Activated CD4-positive, alpha-beta T cell treated with anti-CD3 and anti-CD28 coated beads, Interleukin-2, amount 50 U/mL, for 48 hours (primary cell): ENCODE measurements at places on chromosomes 16 and 17.
A peak's percentile ranks its signal among the peaks of the same experiment; 100 is the strongest.

DNA sequence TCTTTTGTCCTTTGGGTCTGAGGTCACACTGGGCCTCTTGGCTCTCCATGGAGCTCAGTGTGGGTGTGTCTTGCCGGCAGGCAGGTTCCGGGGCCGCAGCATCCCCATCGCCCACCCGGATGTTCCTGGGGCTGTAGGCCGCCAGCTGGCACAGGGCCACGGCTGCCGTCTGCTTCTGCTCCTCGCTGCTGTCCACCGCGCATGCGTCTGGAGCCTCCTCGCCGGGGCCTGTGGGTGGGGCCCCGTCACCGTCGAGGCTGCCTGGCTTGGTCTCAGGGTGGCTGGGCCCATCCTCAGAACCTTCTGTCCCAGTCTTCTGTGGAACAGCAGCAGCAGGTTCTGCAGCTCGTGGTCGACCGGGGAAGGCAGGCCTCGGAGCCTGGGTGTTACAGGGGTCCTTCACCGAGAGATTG lies 9.6 kb downstream of the ZNF750 start:
- no peak for DNase-seq

DNA sequence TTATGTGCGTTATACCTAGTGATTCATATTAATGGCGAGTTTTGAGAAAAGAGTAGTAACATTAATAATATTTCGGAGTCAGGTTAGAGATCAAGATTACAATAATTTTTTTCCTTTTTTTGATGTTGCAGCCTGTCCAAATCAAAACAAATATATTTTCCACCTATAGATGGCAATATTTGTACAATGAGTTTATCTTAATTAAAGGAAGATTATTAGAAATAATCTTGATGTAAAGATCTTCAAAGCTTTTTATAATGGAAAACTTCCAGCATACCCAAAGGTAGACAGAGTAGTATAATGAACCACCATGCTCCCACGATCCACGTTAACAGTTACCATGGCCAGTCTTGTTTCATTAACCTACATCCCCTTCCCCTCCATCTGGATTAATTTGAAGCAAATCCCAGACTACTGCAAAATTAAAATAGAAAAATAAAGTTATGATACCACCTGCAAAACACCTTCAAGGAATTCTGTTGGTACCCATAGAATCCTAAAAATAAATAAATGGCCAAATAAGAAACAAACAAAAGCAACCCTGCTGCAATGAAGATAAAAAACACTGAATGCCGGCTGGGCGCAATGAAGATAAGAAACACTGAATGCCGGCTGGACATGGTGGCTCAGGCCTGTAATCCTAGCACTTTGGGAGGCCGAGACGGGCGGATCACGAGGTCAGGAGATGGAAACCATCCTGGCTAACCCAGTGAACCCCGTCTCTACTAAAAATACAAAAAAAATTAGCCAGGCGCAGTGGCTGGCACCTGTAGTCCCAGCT lies 46.5 kb upstream of the GINS3 start:
- no peak for DNase-seq

GRCh38 chr17:78284146-78284545 lies 52.7 kb downstream of the TMEM235 start:
- DNase-seq = no peak

- peak; percentile 5 for DNase-seq
These were observed 914.9 kb downstream of the KCNJ2 start for GRCh38 chr17:71084219-71084618.

GRCh38 chr17:42436391-42436790 lies 13.3 kb upstream of the CAVIN1 start:
- DNase-seq = no peak

DNA sequence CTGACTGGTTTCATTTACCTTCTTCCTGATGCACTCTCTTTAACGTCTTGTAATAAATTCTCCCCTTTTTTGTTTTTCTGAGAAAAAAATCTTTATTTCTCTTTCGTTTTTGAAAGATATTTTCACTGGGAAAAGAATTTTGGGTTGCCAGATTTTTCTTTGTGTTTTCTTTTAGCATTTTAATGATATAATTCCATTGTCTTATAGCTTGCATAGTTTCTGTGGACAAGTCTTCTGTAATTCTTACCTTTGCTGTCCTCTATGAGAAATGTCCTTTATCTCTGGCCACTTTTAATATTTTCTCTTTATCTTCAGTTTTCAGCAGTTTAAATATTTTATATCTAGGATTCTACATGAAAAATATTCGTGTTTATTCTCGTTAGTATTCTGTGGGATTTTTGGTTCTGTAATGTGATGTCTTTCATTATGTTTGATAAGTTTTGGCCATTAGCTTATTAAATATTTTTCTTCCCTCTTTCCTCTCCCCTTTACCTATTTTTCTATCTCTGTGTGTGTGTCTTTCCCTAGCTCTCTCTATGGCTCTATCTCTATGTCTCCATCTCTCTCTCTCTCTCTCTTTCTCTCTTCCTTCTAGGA lies 236.5 kb downstream of the C16orf95 start:
- no peak for DNase-seq

- no peak for DNase-seq
These were observed 260.7 kb upstream of the FOXF1 start for GRCh38 chr16:86249631-86250030.

- DNase-seq = no peak
These were observed 151.2 kb downstream of the ZNF423 start for GRCh38 chr16:49704586-49705155.

DNA sequence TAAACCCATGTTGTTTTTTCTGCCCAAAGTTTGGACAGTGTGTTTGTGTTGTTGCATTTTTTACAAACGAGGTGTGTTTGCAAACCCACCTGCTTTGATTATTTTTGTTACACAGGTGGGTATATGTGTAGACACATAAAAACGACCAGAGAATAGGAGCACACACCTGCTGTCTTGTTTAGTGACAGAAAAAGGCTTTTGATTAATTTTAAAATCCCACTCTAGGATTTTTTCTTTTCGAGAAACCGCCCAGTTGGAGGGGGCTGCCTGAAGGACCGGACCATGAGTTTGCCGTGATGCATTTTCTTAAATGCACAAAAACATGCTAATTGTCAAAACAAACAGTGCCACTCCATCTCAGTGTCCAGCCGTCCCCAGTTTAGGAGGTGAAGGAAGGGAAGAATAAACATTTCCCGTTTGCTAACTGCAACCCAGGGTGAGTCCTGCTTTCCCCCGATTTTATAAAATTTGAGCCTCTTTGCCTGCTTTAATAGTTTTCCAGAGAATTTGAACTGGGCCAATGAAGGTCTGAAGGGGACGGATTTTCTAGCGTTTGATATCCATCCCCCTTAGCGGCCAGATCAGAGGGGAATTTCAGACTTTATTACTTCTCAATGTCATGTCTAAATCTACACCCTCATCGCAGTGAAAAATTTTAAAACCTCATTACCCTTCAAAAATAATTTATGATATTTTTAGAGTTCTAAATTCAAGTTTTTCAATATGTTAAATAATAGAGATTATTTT lies 3.2 kb downstream of the FOXC2 start:
- DNase-seq = no peak

DNA sequence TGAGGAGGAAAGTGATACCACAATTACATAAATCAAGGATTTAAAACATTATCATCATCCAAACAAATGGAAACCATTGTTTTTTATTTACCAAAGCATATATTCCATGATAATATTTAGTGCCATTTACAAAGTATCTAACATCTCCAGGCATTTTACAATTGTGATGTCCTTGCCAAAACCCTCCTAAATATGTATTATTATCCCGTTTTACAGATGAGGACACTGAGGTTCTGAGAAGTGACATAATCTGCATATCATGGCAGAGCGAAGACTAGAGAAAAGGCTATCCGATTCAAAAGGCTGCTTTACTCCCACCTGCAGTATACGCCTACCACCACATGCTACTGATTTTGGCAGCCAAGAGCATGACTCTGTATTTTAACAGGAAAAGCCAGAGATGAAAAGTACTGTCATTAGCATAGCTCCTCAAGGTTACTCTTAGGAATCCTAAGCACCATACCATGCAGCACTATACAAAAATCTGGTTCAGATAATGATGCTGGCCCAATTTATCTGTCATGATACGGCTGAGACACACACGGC lies 301.4 kb downstream of the CA10 start:
- no peak for DNase-seq

DNA sequence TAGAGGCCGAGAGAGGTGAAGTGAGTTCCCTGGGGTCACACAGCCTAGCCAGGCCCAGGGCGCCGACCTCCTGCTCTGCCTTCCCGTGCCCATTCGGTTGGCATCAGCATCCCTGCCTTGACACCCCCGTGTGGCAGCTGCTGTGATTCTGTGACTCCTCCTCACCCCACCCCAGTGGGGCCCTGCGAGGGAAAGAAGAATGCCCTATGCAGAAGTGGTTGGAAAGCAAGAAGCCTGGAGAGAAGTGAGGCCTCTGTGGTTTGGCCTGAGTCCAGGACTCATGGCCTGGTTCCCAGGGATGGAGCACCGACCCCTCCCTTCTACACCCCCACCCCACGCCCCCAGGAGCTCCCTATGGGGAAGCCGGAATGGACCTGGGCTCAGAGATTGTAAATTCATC lies 296.2 kb downstream of the SEC14L1 start:
- DNase-seq = no peak

DNA sequence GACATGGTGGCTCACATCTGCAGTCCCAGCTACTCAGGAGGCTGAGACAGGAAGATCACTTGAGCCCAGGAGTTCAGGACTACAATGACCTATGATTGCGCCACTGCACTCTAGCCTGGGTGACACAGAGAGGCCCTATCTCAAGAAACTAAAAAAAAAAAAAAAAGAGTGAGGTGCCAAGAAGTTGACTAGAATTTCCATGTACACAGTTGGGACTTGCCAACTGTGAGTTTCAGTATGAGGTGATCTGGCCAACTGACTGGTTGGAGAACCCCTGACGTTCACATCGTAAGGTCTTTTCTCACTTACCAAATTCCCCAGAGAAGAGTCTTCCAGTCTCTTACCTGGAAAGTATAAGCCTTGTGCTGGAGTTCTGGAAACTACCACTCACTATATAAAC lies 3.1 kb upstream of the MED11 start:
- DNase-seq = peak; percentile 43

GRCh38 chr17:21510686-21511362 lies 134.7 kb downstream of the KCNJ12 start:
- no peak for DNase-seq

DNA sequence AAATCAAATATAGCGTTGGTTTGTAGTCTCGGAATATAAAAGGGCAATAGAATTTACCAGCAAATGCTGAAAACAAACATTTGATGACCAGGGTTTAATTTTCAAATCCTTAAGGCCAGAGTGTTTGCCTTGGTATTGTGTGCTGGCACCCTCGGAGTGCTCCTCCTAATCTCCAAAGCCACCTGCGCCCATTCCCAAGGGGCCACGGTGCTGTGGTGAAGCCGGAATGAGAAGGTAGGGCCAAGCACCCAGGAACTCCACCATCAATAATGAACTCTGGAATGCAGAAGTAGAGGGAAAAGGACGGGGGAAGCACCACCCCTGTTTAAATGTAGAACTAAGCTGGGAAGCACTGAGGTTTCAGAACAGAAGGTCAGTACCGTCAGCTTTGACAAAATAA lies 51.9 kb downstream of the COG7 start:
- no peak for DNase-seq

GRCh38 chr17:73138541-73139138 lies 26.2 kb upstream of the SSTR2 start:
- DNase-seq = no peak
